ENCODE measurements at places on chromosomes 2 and 18. TPM values are rescaled to one million over a fixed set of nuclear protein-coding genes. Genes with fewer than 3 reads are reported as not detected.

ANKRD62 gene
- total RNA-seq = not detected

DNAJC27 gene
- total RNA-seq = 8.6 TPM

C2orf66 gene
- total RNA-seq = not detected

FABP1 gene
- total RNA-seq = not detected

LYG1 gene
- not detected for total RNA-seq

NGEF gene
- total RNA-seq = not detected

TACR1 gene
- total RNA-seq = not detected

DYNC2LI1 gene
- 29.0 TPM for total RNA-seq

TNFAIP6 gene
- total RNA-seq = 8.8 TPM

RAB31 gene
- 18.7 TPM for total RNA-seq

TMEM178A gene
- 2.0 TPM for total RNA-seq

INPP1 gene
- 19.6 TPM for total RNA-seq

M1AP gene
- total RNA-seq = not detected

POTEI gene
- total RNA-seq = not detected

GNAL gene
- total RNA-seq = 0.36 TPM

WDR12 gene
- total RNA-seq = 32.1 TPM

SNED1 gene
- total RNA-seq = 18.5 TPM

REG3G gene
- not detected for total RNA-seq

SERPINB7 gene
- 4.5 TPM for total RNA-seq

UGT1A4 gene
- total RNA-seq = not detected

DYSF gene
- total RNA-seq = 114 TPM

CNOT11 gene
- 42.9 TPM for total RNA-seq

RNF152 gene
- total RNA-seq = 2.9 TPM

DES gene
- total RNA-seq = 13,585 TPM

FOXD4L1 gene
- 0.43 TPM for total RNA-seq

MPP4 gene
- total RNA-seq = 3.9 TPM

ST8SIA5 gene
- 3.0 TPM for total RNA-seq

ANKRD30B gene
- 1.6 TPM for total RNA-seq

KCNS3 gene
- total RNA-seq = 8.8 TPM

NHEJ1 gene
- 13.6 TPM for total RNA-seq

CAPN14 gene
- total RNA-seq = 0.05 TPM

LIPG gene
- 3.0 TPM for total RNA-seq

CRYGC gene
- total RNA-seq = not detected
